IPS DF 6.9 (cell line): ENCODE measurements at places on chromosomes 7 and 10.

- no peak overlapping the region for H3K27ac ChIP-seq
- no peak for DNase-seq
- H3K4me1 ChIP-seq, result no peaks in the 10 kb centered on the region
- no peak overlapping the region for H3K4me3 ChIP-seq
- no peaks in the 10 kb centered on the region for H3K27me3 ChIP-seq
Observed at GRCh38 chr7:75048435-75049379, 24.9 kb downstream of the RCC1L start.

- H3K27me3 ChIP-seq, result no peaks in the 10 kb centered on the region
- no peaks in the 10 kb centered on the region for H3K36me3 ChIP-seq
- H3K4me1 ChIP-seq, result peaks cover 3% of the 10 kb centered on the region; the same call in 1 of the 2 replicates
- H3K4me3 ChIP-seq, result no peak overlapping the region
- DNase-seq, result no peak
- H3K27ac ChIP-seq, result no peak overlapping the region
Observed at GRCh38 chr10:59290448-59290847, 71.9 kb downstream of the FAM13C start.

GRCh38 chr7:44285561-44285960, 39.8 kb downstream of the CAMK2B start:
- H3K36me3 ChIP-seq, result no peaks in the 10 kb centered on the region
- no peaks in the 10 kb centered on the region; the same call in 1 of the 2 replicates for H3K4me1 ChIP-seq
- no peak overlapping the region for H3K4me3 ChIP-seq
- H3K27ac ChIP-seq, result no peak overlapping the region
- H3K27me3 ChIP-seq, result no peaks in the 10 kb centered on the region
- DNase-seq, result no peak

DNA sequence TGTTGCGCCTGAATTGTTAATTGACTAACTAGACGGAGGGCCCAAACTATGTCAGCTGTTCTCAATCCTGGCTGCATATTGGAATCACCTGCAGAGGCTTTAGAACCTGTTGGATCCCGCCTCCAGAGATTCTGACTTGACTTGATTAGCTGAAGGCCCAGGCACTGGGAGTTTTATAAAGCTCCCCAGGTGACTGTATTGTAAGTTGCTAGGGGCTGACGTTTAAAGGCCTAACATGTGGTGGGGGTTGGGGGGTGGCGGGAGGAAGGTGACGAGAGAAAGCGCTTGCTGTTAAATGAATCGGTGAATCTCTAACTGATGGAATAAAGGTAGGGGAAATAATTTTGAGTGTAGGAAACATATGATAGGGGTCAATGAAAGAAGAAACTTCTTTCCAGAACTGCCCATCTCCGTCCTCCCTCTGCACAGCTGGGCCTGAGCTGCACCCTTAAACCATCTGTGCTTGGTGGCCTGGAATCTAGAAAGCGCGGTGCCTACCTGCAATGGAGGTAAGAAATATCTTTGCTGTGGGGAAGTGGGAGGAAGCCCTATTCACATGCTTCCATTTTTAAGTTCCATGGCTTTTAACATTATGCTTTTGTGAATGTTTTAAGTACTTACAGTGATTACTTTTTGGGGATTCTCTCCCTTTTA, 225.0 kb upstream of the FAM3C start:
- DNase-seq, result peak; percentile 22
- H3K27me3 ChIP-seq, result no peaks in the 10 kb centered on the region
- H3K4me1 ChIP-seq, result peaks cover 2% of the 10 kb centered on the region; the same call in 1 of the 2 replicates
- H3K4me3 ChIP-seq, result no peak overlapping the region

DNA sequence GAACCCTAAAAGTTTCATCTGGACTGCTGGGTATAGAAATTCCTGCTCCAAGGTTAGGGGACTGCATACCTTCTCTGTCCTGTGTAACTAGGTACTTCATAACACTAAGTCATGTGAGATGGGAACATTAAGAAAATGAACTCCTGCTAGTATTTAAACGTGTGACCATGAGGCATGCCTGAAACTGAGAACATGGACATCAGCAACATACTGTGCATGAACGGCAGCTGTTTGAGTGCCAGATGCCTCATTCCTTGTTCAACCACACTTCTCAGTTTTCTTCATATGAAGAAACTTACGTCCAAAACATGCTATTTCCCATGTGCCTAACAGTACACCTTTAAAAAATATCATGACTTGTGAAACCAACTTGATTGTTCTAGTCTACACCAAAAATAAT, 88.5 kb downstream of the CREM start:
- peaks cover 4% of the 10 kb centered on the region; the same call in 1 of the 2 replicates for H3K4me1 ChIP-seq
- H3K27me3 ChIP-seq, result no peaks in the 10 kb centered on the region
- no peaks in the 10 kb centered on the region for H3K36me3 ChIP-seq
- no peak overlapping the region for H3K27ac ChIP-seq
- no peak overlapping the region for H3K4me3 ChIP-seq

- H3K27me3 ChIP-seq, result peaks cover 7% of the 10 kb centered on the region; the same call in 1 of the 2 replicates
- no peak overlapping the region for H3K27ac ChIP-seq
- no peaks in the 10 kb centered on the region for H3K36me3 ChIP-seq
- H3K4me3 ChIP-seq, result peak overlapping the region; percentile 19; the same call in 1 of the 2 replicates
- H3K4me1 ChIP-seq, result peaks cover 6% of the 10 kb centered on the region
Observed at GRCh38 chr7:54663603-54664234, 95.3 kb downstream of the SEC61G start.

- H3K36me3 ChIP-seq, result no peaks in the 10 kb centered on the region
- no peaks in the 10 kb centered on the region for H3K27me3 ChIP-seq
- no peak for DNase-seq
- H3K27ac ChIP-seq, result no peak overlapping the region
- no peak overlapping the region for H3K4me3 ChIP-seq
Observed at GRCh38 chr10:121677880-121678279, 79.6 kb upstream of the FGFR2 start.

- no peak overlapping the region for H3K27ac ChIP-seq
- 0 out of 2 replicates have a peak, but pooled peaks cover 3% of the 10 kb centered on the region for H3K4me1 ChIP-seq
- DNase-seq, result no peak
- no peaks in the 10 kb centered on the region for H3K36me3 ChIP-seq
- no peaks in the 10 kb centered on the region for H3K27me3 ChIP-seq
- no peak overlapping the region for H3K4me3 ChIP-seq
Observed at GRCh38 chr10:73876566-73876965, 2.2 kb upstream of the CAMK2G start.

DNA sequence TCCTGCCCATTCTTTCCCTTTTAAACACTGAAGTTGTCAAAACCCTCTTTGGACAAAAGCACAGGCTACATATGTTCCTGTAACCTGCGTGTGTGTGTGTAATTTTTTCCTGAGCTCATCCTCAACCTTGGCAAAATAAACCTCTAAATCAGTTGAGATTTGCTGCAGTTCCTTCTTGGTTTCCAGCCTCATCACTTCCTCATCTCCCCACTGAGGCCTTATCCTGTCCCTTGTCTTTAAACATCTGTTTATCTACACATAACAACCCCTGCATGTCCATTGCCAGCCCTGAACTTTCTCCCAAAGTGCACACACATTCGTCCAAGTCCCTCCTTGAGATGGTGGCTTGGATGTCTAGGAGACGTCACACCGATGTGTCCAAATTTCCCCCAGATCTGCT, 35.5 kb downstream of the LYZL2 start:
- no peaks in the 10 kb centered on the region for H3K4me1 ChIP-seq
- no peaks in the 10 kb centered on the region for H3K36me3 ChIP-seq
- peaks cover 13% of the 10 kb centered on the region for H3K27me3 ChIP-seq
- H3K4me3 ChIP-seq, result no peak overlapping the region
- H3K27ac ChIP-seq, result no peak overlapping the region
- DNase-seq, result no peak

- no peaks in the 10 kb centered on the region for H3K4me1 ChIP-seq
- H3K36me3 ChIP-seq, result no peaks in the 10 kb centered on the region
- no peak overlapping the region for H3K27ac ChIP-seq
- no peak for DNase-seq
- no peak overlapping the region for H3K4me3 ChIP-seq
- H3K27me3 ChIP-seq, result no peaks in the 10 kb centered on the region
Observed at GRCh38 chr7:98038731-98039130, 48.7 kb upstream of the OCM2 start.

- H3K27ac ChIP-seq, result no peak overlapping the region
- no peaks in the 10 kb centered on the region for H3K4me1 ChIP-seq
- H3K4me3 ChIP-seq, result no peak overlapping the region
- no peaks in the 10 kb centered on the region for H3K27me3 ChIP-seq
- no peaks in the 10 kb centered on the region for H3K36me3 ChIP-seq
- DNase-seq, result no peak
Observed at GRCh38 chr7:126856691-126857291, 395.9 kb downstream of the GRM8 start.

- H3K4me1 ChIP-seq, result no peaks in the 10 kb centered on the region
- H3K4me3 ChIP-seq, result peak overlapping the region; percentile 57; the same call in 1 of the 2 replicates
- H3K27me3 ChIP-seq, result no peaks in the 10 kb centered on the region
- no peak for DNase-seq
- no peak overlapping the region for H3K27ac ChIP-seq
Observed at GRCh38 chr7:26375726-26376174, 84.1 kb downstream of the SNX10 start.

- no peak overlapping the region for H3K27ac ChIP-seq
- H3K27me3 ChIP-seq, result no peaks in the 10 kb centered on the region
- H3K36me3 ChIP-seq, result no peaks in the 10 kb centered on the region
- H3K4me3 ChIP-seq, result no peak overlapping the region
Observed at GRCh38 chr10:84593506-84593905, 265.1 kb downstream of the CCSER2 start.

DNA sequence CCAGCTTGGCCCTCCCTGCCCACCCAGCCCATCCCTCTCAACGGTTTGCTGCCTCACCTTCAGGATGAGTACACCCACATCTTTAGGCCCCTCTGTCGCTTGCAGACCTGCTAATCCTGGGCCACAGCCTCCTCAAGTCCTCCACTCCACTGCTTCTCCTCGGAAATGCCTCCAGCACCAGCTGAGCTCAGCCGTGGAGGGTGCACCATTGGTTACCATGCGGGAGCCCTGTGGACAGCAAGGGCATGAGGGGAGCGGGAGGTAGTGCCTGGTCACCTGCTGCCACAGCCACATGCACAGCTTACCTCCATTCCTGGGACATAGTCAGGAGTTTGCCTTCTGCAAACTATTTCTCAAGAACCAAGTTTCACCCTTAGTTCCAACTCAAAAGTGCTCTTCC, 286.3 kb upstream of the ZMIZ1 start:
- no peaks in the 10 kb centered on the region for H3K4me1 ChIP-seq
- no peaks in the 10 kb centered on the region for H3K27me3 ChIP-seq
- H3K36me3 ChIP-seq, result no peaks in the 10 kb centered on the region
- H3K27ac ChIP-seq, result no peak overlapping the region
- DNase-seq, result no peak

DNA sequence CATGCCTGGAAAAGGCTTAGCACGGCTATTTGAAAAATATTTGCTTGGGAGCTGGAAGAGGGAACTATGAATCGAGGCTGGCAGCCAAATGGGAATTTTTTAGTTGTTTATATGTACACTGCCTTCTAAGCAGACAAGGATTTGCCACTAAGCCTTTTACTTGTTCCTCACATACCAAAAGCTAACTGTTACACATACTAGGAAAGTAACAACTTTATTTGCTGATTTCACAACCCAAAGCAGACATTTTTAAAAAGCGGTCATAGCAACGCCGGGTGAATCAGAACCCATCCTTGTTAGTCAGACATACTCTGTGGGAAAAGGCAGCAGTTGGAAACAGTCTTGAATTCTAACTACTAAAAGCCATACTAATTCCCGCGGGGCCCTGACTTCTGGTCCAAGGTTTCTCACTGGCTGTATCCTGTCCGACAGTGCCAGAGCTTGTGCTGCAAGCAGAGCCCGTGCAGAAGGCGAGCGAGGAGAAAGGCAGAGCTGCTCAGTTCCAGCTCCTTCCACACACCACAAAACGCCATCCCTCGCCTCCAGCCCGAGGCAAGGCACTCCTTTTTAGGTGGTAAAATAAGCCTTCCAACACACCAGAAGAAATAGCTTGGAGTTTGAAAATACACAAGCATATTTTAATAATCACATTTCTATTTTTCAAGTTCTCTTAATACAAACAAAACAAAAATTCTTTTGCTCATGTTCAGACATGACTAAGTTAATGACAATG, 89.2 kb downstream of the RNF216 start:
- H3K4me3 ChIP-seq, result no peak overlapping the region
- no peaks in the 10 kb centered on the region; the same call in 1 of the 2 replicates for H3K4me1 ChIP-seq
- no peak overlapping the region for H3K27ac ChIP-seq
- H3K36me3 ChIP-seq, result no peaks in the 10 kb centered on the region

GRCh38 chr10:50325449-50326171, 74.3 kb upstream of the ASAH2 start:
- no peak overlapping the region for H3K4me3 ChIP-seq
- no peaks in the 10 kb centered on the region for H3K27me3 ChIP-seq
- DNase-seq, result peak; percentile 7
- peaks cover 8% of the 10 kb centered on the region; the same call in 1 of the 2 replicates for H3K4me1 ChIP-seq

GRCh38 chr7:139915864-139916716, 87.0 kb downstream of the TBXAS1 start:
- no peak overlapping the region for H3K27ac ChIP-seq
- no peak overlapping the region for H3K4me3 ChIP-seq
- H3K4me1 ChIP-seq, result no peaks in the 10 kb centered on the region
- H3K36me3 ChIP-seq, result no peaks in the 10 kb centered on the region
- no peak for DNase-seq

DNA sequence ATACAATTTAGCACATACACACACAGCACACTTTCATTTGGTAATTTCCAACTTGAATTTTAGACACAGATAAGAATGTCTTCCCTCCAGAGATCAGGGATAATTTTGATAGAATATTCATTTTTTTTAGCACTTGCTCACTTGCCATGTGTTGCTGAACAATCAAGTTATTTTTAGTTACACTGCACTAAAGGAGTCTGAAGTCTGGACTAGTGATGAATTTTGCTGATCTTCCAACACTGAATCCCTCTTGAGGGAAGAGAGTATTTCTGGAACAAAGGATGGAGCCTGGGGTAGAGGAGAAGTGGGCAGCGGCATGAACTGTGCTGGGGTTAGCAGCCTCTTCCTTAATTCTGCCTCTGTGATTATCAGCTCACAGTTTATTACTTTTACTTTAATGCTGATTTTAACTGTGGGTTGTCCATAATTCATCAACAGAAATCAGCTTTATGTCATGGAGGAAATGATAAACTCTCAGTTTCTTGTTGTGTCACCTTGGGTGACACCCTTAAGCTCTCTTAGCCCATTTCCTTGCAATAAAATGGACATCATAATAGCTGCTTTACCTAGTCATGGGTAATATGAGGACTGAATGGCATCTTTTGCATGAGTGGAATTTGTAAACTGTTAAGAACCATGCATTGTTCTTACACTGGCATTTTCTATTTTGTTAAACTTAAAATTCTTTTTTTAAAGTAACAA, 32.1 kb downstream of the SGPL1 start:
- no peak overlapping the region for H3K4me3 ChIP-seq
- no peak overlapping the region for H3K27ac ChIP-seq
- DNase-seq, result no peak
- peaks cover 4% of the 10 kb centered on the region for H3K36me3 ChIP-seq

GRCh38 chr7:22783421-22783820, 39.2 kb downstream of the TOMM7 start:
- H3K4me1 ChIP-seq, result no peaks in the 10 kb centered on the region
- H3K27ac ChIP-seq, result no peak overlapping the region
- no peak overlapping the region for H3K4me3 ChIP-seq
- no peak for DNase-seq

DNA sequence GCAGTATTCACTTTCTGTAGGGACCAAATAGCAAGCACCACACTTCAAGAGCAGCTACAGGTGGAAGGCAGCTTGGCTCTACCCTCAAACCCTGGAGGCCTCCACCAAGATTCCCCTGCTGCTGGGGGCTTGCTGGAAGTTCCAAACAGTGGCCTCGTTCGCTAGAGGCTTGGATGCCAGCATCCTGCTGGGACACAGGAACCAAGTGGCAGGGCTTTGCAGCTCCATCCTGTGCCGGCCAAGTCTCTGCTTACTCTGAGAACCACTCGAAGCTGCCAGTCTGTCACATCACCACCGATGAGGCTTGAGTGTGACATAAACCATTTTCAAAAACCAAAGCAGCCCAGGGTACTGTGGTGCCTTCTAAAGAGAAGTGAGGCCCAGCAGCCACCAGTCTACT, 69.2 kb upstream of the UNC5B start:
- DNase-seq, result no peak
- H3K27ac ChIP-seq, result no peak overlapping the region
- H3K4me1 ChIP-seq, result no peaks in the 10 kb centered on the region
- H3K36me3 ChIP-seq, result no peaks in the 10 kb centered on the region
- H3K27me3 ChIP-seq, result no peaks in the 10 kb centered on the region
- H3K4me3 ChIP-seq, result no peak overlapping the region
